ENCODE measurements at places on chromosomes 2 and 18.
A peak's percentile ranks its signal among the peaks of the same experiment; 100 is the strongest.

DNA sequence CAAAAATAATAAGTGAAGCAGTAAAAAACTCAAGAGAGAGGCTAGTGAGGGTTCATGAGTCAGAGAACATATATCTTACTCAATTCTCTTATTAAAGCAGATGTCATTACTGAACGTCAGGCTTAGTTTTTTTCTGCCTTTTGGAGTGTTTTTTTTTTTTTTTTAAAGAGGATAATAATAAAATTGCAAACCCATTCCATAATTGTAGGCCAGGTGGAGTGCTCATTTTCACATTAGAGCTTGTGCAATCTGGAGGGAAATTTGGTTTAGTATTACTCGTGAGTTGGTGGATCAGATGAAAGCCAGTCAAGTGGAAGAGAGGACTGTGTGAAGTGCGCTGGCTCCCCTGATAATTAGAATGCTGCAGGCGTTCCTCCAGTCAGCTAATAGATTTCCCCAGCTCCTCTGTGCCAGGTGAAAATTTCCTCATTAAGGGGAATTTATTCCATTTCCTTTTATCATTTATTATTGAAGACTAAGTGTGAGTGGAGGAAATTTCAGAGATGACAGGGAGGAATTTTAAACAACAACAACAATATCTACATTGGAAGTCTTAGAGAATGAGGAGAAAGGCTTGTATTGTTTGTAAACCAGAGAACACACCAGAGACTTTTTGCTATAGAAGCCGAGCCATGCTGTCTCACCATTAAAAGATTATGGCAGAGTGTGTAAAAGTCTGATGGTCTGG lies 74.6 kb downstream of the CPS1 start:
- peak; percentile 98 for DNase-seq

- DNase-seq = no peak
Measured at GRCh38 chr2:172404824-172405223, 22.6 kb upstream of the ITGA6 start.

GRCh38 chr2:231900486-231900942 lies 25.7 kb downstream of the NPPC start:
- no peak for DNase-seq

DNA sequence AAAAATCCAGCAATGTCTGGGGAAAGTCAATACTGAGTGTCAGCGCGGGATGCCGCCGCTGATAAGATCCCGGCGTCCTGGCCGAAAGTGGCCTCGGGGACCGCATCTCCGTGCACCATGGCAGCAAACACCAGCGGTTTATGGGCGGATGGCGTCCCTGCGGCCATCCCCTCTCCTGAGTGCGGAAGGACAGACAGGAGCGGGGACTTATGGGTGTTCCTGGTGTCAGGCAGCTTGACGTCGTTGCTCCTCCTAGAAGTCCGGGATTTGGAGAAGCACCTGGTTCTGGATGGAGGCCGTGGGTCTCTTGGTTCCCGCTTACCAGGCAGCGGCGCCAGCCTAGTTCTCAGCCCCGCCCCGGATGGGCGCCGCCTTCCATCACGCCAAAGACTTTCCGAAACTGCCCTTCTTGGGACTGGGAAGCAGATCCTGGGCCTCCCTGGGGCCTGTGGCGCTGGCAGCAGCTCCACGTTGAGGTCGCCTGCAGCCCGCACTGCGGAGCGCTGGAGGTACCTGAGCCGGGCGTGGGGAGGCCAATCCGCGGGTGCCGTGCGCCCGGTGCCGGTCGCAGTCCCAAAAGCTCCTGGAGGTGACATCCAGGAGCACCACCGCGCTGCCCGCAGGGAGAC lies 119.1 kb downstream of the CCDC74A start:
- no peak for DNase-seq

- DNase-seq = no peak
Measured at GRCh38 chr18:79375441-79376154, 20.1 kb upstream of the NFATC1 start.

- DNase-seq = peak; percentile 92
Measured at GRCh38 chr2:221429741-221430491, 142.2 kb downstream of the EPHA4 start.

DNA sequence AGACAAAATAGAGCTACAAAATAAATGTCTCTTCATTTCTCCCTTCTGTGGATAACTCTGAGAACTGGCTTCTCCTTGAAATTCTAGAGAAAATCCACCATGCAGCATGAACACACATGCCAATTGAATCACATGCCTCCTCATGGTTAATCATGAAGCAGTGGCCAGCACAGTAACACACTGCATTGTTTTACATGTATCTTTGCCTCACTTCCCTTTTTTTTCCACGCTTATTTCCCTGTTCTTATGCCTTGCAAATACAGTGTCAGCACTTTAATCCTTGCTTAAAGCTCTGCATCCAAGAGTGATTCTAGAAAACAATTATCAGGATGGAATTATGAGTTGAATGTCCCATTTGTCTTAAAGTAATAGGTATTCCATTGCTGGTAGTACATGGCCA lies 50.3 kb upstream of the ZBTB7C start:
- DNase-seq = no peak

DNA sequence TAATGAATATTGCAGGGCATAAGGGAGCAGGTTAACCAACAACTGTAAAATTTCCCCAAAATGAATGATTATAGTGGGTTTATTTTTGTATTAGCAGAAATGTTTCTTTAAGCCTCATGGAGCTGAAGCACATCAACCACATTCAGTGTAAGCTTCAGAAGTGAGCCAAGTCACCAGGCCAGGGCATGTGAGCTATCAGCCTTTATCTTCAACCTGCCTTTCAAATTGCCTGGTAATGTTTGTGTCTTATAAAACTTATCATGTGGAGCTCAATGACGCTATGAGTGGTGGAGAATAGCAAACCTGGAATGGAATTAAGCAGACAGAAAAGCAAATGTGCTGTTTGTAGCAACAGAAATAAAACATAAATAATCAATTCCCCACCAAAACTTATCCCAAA lies 1068.4 kb downstream of the LRP1B start:
- no peak for DNase-seq

DNA sequence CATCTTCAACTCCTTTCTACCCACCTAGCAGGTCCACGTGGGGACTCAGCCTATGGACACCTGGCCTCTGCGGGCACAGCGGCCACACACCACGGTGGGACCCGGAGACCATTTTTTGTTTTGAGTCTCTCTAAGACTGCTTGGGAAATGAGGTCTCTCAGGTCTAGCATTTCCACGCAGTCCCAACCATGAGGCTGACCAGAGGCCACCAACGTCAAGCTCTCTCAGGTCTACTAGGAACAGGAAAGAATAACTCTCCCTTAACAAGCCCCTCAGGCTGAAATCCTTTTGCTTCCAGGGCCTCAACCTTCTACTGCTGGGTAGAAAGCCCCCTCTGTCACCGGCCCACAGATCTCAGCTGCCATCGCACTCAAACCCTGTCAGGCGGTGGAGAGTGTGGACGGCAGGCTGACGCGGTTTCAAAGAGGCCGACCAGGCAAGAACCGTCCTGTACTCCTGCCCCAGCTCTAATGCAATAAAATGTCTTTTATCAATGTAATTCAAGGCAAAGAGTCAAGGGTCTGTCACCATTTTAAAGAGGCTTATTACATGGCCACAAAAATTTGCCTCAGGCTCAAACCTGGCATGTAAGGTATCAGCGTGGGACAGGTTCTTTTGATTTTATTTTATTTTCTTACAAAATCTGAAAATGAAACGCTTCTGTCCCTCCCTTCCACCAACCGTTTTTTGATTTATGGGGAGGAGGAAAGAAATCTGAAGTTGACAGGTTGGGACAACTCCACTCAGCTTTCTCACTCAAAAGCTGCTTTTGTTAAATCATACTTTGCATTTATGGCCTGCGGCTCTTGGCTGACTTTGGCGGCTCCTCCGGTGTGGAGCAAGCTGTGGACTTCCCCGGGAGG lies 74.0 kb downstream of the BCL11A start:
- DNase-seq = no peak

GRCh38 chr18:7317804-7318231 lies 86.9 kb downstream of the LRRC30 start:
- no peak for DNase-seq

- no peak for DNase-seq
Measured at GRCh38 chr2:194946826-194947225, 710.2 kb upstream of the SLC39A10 start.

DNA sequence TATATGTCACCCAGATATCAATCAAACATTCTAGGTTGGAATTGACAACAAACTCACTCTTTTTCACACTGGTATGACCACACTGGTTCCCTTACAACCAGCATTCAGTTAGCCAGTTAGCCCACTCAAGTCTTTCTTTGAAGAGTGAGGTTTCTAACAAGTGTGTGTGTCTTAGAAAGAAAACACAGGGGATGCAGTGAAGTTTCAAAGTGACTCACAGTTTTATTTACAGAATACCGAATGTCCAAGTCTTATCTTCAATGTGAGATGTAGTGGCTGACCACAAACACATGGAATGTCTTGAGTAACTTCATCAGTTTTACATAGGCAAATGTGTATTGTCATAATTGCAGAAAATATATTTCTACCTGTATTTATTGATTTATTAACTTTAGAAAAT lies 274.7 kb upstream of the HNMT start:
- no peak for DNase-seq

- DNase-seq = no peak
Measured at GRCh38 chr2:69164061-69164778, 151.2 kb downstream of the ANTXR1 start.

DNA sequence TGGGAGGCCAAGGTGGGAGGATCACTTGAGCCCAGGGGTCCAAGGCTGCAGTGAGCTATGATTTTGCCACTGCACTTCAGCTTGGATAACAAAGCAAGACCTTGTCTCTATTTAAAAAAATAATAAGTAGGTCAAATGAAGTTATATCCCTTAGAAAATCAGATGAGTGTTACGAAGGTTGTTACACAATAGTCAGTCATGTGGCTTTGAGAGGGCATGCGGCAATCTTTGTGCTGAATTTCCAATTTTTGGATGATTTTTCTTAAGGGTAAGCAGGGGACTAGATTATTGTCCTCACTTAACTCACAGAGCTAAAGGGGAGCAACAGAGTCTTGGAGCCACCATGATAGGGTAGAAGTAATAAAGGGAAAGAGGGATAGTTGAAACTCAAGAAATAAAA lies 71.8 kb downstream of the B3GNT2 start:
- DNase-seq = no peak

- DNase-seq = peak; percentile 47
Measured at GRCh38 chr2:150485871-150486538, 1.5 kb downstream of the RND3 start.
